RWPE1 (cell line): ENCODE measurements at places on chromosomes 4 and X.

DNA sequence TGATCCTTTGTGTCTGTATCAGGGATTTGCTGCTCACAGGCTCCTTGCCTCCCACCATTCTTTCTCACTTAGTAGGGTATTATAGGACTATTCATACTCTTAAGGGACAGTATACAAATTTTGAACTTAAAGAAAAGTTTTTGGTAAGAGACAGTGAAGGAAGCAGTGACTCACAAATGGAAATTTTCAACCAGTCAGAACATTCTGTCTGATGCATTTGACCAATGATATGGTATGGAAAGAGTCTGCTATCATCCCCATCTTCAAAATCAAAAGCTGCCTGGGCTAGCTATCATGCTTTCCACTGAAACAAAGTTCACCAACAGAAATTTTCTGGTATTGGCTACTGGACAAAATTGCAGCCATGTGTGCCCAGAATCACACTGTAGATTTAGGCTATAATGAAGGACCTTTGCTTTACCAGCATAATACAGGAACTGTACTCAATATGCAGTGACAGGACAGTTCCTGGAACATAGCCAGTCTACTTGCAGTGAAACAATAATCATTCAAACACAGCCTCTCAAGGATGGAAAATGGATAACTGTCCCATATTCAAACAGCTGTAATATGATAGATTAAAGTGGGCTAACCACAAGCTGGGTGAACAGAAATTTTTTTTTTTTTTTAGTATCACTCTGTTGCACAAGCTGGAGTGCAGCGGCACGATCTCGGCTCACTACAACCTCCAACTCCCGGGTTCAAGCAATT lies 109.0 kb upstream of the ACSL4 start:
- DNase-seq, result no peak

DNA sequence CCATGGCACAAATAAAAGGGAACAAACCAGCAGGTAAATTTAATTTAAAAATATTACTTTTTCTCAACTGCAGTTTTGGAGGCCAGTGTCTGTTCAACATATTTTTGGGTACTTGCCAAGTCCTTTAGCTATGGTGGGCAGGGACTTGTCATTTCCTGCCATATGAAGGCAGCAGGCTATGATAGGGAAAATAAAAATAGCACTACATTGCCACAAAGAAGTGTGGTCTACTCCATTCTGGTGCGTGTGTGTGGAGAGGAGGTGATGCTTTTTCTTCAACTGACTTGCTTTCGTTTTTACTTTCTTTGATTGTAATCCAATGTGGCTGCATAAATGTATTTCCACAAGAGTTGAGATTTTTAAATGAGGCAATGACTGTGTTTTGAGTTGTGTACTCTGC lies 17.2 kb downstream of the GPR174 start:
- no peak for DNase-seq

DNA sequence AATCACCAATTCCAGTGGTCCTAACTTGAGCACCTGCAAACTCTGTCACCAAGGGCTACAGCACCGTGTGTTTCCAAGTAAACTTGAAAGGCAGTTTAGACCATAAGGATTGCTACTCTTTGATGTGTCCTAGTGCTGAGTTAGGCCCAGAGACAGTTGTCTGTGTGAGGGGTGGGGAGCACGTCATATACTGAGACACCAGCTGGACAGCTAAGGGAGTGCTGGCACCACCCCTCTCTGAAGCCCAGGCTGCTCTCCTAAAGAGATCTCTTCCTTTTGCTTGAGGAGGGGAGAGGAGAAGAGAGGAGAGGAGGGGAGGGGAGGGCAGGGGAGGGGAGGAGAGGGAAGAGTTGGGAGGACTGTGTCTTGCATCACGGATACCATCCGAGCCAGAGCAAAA lies 218.7 kb upstream of the TACR3 start:
- no peak for DNase-seq

DNA sequence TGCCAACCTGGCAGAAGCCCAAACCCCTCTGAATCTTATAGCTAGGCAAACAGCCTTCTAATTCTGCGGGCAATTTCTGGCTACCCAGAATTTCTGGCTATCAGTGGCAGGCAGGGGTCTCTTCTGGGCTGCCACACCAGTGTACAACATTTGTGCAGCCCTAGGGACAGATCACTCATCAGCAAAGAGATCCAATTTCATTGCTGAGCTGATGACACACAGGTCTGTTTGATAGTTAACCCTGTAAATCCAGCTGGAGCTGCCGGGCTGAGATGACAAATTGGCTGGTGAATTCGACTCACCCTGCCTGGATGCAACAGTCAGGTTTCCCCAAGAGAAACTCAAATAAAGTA lies 2.4 kb downstream of the MID1 start:
- DNase-seq, result peak; percentile 66

DNA sequence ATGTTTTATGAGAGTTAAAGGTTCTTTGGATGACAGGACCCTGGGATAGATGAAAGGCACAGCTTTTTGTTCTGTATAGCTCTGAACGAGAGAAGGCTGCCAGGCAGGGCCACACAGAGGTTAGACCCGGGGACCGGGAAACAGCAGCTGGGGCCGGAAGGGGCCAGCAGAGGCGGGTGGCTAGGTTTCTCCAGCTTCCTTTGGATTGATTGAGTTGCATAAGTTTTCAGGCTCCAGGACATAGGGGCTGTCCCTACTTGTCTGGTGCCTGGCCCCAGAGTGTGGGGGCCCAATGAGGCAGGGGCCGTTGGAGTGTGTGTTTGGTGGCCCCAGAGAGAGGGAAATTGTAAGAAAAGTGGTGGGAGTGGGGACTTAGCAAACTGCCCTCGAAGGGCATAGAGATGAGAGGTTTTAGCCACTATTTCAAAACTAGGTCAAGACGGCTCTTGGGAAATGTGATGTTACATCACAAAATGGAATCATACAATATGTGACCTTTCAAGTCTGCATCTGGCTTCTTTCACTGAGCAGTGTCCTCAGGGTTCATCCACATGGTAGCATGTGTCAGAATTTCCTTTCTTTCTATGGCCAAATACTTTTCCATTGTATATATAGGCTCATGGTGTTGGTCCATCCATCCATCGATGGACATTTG lies 3.7 kb downstream of the ZFP92 start:
- no peak for DNase-seq

GRCh38 chrX:22320236-22320873 lies 47.6 kb downstream of the CBLL2 start:
- DNase-seq, result no peak

DNA sequence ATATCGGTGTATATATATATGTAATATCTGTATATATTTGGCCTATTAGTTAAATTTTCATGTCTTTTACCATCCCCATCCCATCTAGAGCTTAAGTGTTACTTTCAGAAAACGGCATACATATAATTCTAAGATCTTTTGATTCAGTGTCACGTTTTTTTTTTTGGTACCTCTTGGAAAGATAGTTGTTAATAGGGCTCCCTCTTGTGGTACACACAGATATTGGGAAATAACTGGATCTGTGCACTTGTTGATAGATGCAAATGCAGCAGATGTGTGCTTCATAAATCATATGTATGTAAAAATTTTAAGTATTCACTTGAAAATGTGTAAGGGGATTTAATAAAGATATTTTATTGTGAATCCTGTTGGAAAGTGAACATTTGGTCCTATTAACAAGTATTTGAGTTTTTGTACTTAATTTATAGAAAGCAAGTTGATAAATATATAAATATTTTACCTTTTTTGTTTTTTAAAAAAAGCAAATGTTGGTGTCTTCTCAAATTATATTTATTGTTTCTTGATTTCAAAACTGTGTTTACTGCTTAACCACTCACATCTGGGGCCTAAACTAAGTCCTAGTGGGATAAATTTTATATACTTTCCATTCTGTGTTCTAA lies 74.7 kb downstream of the PAQR3 start:
- DNase-seq, result peak; percentile 38

- no peak for DNase-seq
These were observed 160.4 kb upstream of the GPR101 start for GRCh38 chrX:137194164-137194563.

DNA sequence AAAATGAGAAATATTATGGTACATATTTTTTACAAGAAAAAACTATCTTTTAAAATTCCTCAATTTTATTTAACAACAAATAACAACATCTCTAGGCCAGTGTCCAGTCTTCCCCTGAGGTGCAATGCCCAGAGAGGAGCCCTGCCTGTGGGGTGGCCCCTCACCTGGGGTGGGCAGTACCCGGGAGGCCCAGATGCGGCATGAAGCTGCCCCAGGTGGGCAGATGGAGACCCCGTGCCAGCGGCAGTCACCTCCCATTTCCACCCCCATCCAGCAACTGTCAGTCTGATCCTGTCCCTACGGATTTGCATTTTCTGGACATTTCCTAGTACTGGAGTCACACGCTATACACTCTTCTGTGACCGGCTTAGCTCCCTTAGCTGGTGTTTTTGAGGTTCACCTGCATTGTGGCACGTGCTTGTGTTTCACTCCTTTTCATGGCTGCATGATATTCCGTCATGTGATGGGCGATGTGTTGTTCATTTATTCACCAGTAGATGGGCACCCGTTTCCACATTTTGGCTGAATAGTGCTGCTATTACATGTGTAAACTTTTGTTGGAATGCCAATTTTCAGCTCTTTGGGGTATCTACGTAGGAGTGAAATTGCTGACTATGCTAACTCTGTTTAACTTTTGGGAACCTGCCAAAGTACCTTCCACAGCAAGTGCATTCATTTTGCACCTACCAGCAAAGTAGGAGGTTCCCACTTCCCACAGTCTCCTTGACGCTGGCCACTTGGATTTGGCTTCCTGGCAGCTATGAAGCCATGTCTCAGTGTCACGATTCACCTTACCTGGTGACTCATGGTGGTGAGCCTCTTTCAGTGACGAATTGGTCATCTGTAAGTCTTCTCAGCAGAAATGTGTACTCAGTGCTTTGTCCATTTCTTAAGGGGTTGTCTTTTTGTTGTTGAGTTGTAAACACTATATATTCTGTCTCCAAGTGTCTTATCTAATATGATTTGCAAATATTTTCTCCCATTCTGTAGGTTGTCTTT lies 11.7 kb upstream of the MAEA start:
- no peak for DNase-seq

DNA sequence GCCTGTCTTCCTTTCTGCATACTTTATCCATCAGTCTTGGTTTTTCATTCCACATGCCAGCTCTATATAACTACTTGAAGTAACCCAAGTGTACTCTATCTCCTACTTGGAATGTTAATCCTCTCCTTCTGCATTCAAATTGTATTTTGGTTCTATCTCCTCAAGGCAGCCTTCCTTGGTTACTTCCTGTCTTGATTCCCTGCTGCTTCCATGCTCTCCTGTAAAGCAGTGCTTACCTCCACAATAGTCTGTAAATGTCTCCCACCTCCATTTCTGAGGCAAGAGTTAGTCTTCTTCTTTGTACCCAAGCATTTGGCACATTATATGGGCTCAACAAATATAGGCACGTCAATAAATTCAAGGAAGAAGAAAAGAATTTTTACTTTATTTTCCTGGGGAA lies 298.4 kb downstream of the ARHGAP24 start:
- no peak for DNase-seq

DNA sequence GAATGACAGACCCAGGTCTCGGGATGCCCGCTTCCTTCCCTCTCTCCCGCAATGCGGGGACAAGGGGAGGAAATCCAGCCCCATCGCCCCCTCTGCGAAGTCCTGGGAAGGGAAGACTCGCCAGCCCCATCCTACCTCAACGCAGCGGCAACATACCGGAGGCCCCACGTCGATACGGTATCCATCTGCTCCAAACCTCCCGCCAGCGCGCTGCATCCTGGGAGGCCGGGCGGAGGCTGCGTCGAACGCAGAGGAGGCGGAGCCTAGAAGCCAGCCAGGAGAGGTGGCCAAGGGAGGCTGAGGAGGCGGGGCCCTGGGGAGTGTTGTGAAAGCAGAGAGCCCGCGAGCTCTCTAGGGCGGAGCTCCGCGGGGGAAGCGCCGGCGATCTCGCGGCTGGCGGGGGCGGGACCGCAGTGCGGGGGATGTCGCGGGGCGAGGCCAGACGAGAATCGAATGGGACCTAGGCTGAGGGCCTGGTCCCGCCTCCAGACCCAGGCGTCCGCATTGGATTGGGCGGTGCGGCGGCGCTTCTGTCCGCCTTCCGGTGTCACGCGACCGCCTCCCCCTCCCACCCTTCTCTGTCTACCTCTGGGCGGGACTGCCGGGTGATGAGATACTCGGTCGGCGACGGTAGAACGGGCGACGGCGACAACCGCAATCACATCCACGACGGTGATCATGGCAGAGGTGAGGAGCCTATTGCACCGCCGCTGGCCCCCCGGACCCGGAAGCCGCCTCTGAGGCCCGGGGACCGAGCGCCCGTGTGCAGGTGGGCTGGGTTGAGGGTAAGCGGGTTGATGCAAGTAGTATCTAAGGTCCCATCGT lies at the start of the genes FANCB and MOSPD2:
TSS of gene FANCB (minus strand) at position 219 of the 825 bp plus-strand sequence. CDS start 7,559 bp downstream, outside the sequence.
TSS of gene MOSPD2 (plus strand) at position 571 of the 825 bp plus-strand sequence. CDS start at position 679, 108 bp downstream.
- peak; percentile 89 for DNase-seq

GRCh38 chr4:136012220-136012619 lies 1520.1 kb downstream of the PCDH18 start:
- DNase-seq, result no peak

GRCh38 chrX:1393871-1394615 lies 2.1 kb upstream of the SLC25A6 start:
- no peak for DNase-seq

DNA sequence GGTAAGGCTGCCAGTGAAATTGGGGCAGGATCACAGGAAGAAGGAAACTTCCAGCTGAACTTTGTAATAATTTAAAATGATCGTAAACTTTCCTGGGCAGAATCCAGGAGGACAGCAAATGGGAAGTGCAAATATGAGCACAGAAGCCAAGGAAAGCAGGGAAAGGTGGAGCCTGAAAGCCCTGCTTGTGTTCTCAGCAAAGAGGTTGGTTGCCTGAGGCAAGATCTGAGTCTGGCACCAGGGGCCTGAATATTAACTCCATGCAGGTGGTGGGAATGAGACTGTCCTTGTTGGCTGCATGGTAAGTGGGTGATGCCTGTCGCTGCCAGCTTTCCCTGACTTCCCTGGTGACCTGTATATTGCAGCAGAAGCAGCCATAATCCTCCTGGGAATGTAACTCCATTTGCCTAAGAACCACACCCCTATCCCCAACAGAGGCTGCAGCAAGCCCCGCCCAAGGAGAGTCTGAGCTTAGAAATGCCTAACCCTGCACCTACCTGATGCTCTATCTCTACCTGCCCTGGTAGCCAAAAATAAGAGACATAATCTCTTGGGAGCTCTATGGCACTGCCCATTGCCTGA lies 132.0 kb upstream of the HDX start:
- DNase-seq, result no peak

DNA sequence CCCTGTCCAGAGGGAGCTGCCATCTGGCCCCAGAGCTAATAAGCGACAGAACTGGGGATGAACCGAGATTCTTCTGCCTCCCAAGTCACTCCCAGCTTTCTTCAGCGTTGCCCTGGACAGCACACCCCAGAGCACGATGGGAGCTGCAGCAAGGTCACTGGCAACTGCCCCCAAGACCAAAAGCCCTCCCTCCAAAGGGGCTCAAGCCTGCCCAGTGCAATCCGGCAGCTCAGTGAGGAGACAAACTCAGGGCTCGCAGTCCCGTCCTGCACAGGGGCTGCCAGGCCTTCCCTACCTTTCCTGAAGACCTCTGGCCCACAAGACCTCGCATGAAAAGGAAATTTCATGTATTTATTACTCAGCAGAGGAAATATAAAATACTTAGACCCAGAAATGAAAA lies 174.8 kb downstream of the BCOR start:
- no peak for DNase-seq

- no peak for DNase-seq
These were observed 198.3 kb downstream of the ARAP2 start for GRCh38 chr4:36046026-36046425.
